Muscle of back (tissue), 13 donors: ENCODE measurements at places on chromosomes 7 and 10.
A peak's percentile ranks its signal among the peaks of the same experiment; 100 is the strongest.

DNA sequence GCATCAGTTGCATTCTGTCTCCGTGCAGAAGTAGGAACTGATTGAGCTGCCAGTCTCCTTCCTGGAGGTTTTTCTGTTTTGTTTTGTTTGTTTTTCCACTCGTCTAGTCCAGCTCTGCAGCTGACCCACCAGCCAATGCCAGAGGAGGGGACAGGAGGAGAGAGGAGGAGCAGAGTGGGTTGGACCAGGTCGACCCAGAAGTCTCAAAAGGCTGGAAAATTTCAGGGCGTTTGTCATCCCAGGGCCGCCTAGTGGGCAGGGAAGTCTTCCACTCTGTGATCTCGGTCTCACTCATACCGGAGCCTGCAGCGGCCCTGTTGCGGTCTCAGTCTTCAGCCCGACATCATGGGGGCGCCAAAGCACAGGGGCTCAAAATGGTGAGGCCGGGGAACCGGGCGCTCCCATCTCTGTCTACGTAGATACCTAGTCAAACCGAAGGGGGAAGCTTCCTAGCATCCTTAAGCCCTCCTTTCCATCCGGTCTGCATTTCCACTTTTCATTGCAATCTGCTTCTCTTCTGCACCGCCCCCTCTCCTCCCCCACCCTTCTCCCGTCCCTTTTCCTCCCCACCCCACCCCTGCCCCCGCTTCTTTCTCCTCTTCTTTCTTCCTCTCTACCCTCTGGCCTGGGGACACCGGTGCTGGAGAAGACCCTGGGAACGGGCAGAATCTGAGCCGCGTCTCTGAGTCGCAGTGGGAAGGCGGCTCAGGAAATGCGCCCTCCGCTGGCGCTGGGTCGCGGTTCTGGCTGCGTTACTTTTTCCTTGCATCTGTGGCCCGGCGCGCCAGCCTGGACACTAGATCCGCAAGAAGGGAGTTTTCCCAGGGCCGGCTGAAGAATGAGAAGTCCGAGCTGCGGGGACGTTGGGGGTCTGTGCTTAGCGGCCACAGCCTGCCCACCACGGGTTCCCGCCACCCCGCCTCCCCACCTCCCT lies 16.2 kb upstream of the PAX2 start:
- DNase-seq: peak; percentile 34

GRCh38 chr7:11252011-11252607 lies 278.4 kb downstream of the PHF14 start:
- no peak for DNase-seq

DNA sequence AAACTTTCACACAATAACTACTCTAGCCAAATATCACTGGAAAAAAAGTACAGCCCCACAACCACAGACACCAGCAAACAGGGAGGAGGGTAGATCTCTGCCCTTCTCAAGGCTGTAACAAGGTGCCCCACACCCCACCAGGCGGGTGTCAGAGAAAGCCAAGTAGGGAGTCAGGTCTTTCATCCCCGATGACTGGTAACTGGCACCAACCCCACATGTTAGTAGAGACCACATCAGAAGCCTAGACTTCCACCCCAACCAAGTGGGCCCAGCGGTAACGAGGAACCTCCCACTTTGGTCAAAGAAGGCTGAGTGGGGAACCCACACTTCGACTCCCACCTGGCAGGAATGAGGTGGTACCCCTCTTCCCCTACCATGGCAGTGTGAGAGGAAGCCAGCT lies 16.4 kb upstream of the RUFY2 start:
- no peak for DNase-seq

GRCh38 chr7:52450816-52451215 lies 584.6 kb upstream of the POM121L12 start:
- no peak for DNase-seq
